ENCODE measurements at places on chromosomes 1 and 21.

- no peak for DNase-seq
Measured at GRCh38 chr1:153439273-153439672, 21.2 kb downstream of the S100A7 start.

- DNase-seq = no peak
Measured at GRCh38 chr1:65409816-65410326, 10.6 kb upstream of the LEPR start.

- DNase-seq = no peak
Measured at GRCh38 chr1:231601824-231602672, 24.5 kb upstream of the DISC1 start.

DNA sequence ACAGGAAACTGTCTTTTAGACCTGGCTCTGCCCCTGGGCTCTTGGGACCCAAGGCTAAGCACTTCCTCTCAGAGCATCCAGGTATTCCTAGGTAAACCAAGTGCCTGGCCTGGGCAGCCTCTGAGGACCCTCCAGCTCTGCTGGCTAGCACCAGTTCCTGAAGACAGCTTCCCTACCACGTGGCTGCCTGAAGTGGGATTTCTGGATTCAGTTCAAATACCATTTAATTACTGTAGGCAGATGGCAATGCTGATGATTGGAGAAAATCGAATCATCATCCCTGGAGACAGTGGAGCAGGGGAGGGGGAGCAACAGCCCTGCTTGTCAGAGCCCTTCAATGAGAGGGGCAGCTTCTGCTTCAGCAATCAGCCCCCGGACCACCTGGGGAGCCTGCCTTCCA, 11.9 kb downstream of the KIF21B start:
- no peak for DNase-seq

- DNase-seq = no peak
Measured at GRCh38 chr1:231801042-231801585, 174.5 kb downstream of the DISC1 start.

- DNase-seq = no peak
Measured at GRCh38 chr1:158101927-158102326, 78.8 kb upstream of the CD1D start.

DNA sequence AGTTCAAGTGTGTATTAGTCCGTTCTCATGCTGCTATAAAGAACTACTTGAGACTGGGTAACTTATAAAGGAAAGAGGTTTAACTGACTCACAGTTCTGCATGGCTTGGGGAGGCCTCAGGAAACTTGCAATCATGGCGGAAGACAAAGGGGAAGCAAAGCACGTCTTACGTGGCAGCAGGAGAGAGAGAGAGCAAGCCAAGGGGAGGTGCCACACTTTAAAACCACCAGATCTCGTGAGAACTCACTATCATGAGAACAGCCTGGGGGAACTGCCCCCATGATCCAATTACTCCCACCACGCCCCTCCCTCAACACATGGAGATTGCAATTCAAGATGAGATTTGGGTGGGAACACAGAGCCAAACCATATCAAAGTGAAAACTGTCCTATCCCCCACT, 4.1 kb upstream of the MIS18A start:
- DNase-seq = no peak

DNA sequence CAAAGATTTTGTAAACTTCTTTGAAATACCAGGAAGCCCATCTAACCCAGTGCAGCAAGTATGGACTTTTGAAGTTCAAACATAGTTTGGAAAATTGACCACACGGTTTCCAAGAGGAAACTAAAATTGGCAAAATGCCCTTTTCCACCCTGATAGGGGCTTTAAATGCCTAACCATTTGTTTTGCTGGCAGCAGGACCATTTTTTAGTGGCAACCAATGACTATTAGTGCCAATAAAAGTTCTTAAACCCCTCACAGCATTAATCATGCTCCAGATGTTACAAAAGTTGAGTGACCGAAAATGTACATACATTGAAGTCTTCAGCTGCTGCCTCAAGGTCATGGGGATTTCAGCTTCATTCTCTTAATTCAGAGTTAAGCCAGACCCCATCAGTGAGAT, 46.4 kb upstream of the ENAH start:
- no peak for DNase-seq

DNA sequence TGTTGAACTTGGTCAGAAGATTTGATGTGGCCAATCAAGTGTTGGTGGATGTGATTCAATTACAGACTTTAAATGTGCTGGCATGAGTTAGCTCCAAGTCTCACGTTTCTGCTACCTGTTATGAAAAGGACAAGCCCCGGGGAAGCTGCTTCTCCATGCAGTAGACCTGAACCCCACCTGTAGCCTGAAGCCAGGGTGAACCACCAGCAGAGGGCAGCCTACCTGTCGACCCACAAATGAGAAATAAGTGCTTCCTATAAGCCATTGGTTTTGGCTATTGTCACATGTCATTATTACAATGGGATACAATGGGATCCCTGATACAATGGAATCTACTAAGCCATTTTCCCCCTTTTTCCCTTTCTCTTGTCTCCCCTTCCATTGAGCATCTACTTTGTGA, 230.2 kb downstream of the PRDM2 start:
- DNase-seq = no peak

DNA sequence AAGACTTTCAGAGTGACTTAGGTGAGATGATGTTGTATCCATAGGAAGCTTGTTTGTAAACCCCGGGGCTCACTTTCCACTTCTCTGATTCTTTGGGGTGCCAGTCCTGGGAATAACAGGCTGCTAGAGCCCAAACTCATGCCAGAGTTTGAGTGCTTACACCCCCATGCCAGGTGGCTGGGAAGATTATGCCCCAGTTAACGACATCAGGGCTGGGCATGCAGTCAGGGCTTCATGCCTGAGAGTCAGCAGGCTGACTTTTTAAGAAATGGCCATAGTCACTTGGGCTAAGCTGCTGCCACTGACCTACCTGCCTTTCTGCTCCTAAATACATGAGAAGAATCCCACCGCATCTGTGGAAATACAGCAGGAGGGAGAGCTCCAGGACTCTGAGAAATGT, 425.6 kb upstream of the VAMP3 start:
- DNase-seq = no peak

DNA sequence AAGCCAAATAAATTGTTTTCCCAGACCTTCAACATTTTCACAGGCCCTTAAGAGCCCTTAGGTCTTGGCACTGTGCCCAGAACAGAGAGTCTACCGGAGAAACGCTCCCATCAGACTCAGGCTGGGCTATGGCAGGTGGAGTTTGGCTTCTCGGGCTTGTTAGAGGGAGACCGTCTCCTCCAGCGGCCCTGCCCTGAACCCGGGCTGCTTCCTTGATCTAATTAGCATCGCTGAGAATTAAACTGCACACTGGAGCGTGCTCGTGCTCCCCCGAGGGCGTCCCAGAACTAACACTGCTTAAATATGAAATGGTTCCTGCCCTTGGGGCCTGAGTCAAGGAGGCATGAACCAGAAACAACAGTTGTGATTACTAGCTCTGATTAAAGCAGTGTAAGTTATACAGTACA, 634.4 kb downstream of the MATN1 start:
- no peak for DNase-seq

GRCh38 chr1:30881319-30882181, 27.0 kb downstream of the SDC3 start:
- DNase-seq = no peak

DNA sequence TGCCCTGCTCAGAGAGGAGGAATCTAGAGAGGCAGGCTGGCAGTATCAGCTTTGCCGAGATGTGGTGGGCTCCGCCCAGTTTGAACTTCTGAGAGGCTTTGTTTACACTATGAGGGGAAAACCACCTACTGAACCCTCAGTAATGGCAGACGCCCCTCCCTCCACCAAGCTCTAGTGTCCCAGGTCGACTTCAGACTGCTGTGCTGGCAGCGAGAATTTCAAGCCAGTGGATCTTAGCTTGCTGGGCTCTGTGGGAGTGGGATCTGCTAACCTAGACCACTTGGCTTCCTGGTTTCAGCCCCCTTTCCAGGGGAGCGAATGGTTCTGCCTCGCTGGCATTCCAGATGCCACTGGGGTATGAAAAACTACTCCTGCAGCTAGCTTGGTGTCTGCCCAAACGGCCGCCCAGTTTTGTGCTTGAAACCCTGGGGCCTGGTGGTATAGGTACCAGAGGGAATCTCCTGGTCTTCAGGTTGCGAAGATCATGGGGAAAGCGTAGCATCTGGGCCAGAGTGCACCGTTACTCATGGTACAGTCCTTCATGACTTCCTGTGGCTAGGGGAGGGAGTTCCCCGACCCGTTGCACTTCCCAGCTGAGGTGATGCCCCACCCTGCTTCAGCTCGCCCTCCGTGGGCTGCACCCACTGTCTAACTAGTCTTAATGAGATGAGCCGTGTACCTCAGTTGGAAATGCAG, 43.6 kb downstream of the C21orf91 start:
- no peak for DNase-seq

DNA sequence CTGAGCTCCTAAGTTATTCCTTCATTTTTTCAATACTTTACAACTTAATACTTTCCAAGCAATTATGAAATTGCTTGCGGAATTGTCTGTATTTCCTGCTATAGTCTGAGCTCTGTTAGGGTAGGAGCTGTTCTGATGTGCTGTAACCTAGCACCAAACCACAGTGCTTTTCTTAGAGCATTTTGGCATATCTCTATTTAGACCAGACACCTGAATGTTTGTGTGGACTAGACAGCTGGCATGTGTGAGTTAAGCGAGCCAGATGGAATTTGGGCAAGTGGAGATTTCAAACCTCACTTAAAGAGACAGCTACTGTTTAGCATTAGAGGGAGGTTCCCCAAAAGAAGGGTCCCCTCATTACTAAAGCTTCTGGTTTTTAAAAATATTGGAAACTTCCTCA, 106.1 kb downstream of the RWDD3 start:
- DNase-seq = no peak

DNA sequence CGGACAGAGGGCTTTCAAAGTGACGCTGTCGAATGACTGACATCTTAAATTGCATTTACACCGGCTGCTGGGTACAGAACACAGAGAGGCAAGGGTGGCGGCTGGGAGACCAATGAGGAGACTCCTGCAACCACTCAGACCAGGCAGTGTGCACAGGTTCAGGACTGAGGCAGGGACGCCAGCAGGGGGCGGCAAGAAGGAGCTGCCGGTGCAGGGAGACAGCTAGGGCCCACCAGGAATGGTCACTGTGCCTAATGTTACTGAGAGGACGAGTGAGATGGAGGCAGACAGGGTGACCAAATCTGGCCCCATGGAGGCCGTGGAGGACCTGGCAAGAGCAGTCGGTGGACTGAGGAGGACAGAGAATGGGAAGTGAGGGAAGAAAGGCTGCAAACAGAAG, 23.5 kb downstream of the GLIS1 start:
- no peak for DNase-seq

- no peak for DNase-seq
Measured at GRCh38 chr21:24302400-24302799, 1304.9 kb downstream of the MRPL39 start.

Data from AG04449 (cell line).